GM23248 (cell line): ENCODE measurements at places on chromosomes 11 and 22.

GRCh38 chr22:29339381-29340235, 24.1 kb upstream of the RASL10A start:
- peak; percentile 20 for DNase-seq

- no peak for DNase-seq
Observed at GRCh38 chr11:38667359-38667758, 2069.3 kb upstream of the RAG2 start.

- DNase-seq, result no peak
Observed at GRCh38 chr22:24341627-24342026, 71.0 kb downstream of the SPECC1L start.

- DNase-seq, result no peak
Observed at GRCh38 chr11:128226106-128226716, 361.1 kb downstream of the ETS1 start.

DNA sequence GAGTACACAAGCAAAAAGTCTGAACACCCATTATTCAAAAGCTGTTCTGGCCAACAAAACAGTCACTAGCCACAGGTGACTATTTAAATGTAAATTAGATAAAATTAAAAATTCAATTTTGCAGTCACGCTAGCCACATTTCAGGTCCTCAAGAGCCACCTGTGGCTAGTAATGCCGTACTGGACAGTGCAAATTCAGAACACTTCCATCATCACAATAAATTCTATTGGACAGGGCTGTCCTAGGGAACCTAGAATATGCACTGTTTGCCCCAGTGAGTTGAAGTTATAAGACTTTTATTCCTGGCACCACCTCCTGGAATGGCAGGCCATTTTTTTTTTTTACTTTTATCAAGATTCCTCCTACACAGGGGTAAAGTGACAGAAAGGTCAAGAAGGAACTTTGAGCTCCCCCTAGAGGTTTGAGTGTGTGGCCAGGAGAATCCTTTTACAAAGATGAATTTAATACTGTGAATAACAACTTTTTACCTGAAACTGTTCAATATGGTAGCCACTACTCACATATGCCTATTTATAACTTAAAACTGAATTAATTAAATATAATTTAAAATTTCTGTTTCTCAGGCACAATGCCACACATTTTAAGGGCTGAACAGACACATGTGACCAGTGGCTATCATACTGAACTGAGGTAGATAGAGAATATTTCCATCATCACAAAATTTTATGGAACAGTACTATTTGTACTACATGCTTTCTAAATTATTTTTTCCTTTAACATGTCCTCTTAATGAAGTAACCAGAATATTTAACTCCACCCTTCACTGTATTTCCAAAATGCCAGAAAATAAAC, 6.5 kb downstream of the MSANTD2 start:
- DNase-seq, result peak; percentile 70

DNA sequence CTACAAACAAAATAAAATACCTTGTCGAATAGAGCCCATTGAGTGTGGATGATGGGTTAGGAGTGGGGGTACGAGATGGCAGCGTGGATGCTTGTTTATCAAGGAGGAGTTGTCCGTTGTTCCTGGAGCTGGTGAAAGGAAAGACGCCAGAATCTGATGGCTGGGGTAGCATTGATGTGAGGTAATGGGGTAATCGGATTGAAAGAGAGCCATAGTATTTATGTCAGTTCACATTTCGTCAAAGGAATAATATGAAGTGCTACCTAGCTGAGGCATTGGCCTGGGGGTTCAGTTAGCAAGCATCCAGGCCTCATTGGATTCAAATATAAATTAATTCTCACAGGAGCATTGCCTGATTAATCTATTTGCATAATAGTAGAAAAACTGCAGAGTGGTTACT, 16.9 kb upstream of the DBX1 start:
- DNase-seq, result no peak

- DNase-seq, result peak; percentile 76
Observed at GRCh38 chr11:69157156-69157821, 1.6 kb downstream of the SMIM38 start.

DNA sequence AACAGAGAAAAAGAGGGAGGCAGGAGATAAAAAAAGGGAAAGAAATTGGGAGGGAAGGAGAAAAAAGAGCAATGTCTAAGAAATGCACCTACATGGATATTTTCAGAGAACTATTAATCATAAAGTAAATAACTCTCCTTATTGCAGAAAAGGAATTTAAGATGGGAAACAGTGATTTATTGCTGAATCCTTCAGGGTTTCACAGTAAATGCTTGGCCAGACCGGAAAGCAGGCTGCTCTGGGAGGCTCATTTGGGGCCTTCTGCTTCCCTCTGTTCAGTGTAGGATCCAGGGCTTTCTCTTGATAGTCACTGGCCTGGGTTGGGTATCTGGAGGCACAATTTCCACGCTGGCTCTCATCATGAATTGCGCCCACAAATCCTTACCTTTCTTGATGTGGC, 324.3 kb upstream of the SORL1-AS1 start:
- no peak for DNase-seq

GRCh38 chr22:31253949-31254348, 38.3 kb downstream of the PIK3IP1 start:
- no peak for DNase-seq

DNA sequence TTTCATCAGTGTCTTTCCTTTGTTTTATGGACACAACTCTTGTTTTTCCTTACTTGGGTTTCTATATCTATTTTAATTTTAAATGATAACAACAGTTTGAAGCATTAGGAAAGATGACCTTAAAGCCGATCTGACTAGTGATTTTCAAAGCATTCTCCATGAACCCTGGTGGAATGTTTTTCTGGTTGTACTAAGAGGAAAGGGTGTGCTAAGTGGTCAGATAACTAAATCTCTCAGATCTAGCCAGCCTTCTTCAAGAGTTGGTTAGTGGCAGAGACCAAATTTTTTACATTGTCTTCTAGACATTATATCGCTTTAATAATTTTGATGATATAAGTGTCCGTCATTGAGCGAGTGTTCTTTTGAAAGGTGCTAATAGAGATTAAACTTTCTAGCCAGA, 134.4 kb downstream of the METTL15 start:
- DNase-seq, result no peak

DNA sequence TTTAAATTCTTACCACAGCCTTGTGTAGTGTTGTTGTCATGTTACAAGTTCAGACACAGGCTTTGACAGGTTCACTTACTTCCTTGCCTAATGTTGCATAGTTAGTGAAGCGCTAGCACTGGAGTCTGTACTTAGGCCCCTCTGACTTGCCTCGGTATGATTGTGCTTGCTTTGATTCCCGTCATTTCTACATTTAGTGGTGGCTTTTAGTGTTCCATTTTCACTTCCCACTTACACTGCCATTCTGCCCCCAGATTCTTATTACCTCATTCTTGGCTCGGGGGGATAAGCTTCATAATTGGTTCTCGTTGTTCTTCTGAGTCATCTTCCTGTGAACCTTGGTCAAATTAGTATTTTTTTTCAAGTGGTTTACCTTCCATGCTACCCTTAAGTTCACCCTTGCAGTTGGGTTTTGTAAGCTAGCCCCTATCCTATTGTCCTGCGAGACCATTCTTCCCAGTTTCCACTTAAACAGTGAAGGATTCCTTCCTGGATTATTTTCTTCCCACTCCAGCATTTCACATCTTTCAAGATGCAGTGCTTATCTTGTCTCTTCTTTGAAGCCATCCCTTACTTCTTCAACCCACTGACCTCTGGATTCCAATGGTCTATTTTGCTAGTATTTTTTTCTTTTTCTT, 68.7 kb downstream of the DDX10 start:
- DNase-seq, result peak; percentile 70

- DNase-seq, result no peak
Observed at GRCh38 chr11:134246678-134247077, 6.5 kb downstream of the THYN1 start.

DNA sequence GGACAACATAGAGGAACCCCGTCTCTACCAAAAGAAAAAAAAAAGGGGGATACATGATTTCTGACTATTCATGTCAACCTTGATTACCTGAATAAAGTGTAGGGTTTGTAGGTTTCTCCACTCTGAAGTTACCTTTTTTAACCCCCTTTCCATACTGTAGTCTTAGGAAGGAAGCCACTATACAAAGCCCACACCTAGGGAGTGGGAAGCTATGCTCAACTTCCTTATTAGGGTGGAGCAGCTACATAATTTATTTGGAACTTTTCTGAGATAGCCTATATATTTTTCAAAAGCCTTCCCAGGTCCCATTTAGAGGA, 582 bp upstream of the ATP6V1E1 start:
- DNase-seq, result peak; percentile 10

GRCh38 chr11:10688401-10688800, 5.2 kb downstream of the IRAG1 start:
- no peak for DNase-seq

DNA sequence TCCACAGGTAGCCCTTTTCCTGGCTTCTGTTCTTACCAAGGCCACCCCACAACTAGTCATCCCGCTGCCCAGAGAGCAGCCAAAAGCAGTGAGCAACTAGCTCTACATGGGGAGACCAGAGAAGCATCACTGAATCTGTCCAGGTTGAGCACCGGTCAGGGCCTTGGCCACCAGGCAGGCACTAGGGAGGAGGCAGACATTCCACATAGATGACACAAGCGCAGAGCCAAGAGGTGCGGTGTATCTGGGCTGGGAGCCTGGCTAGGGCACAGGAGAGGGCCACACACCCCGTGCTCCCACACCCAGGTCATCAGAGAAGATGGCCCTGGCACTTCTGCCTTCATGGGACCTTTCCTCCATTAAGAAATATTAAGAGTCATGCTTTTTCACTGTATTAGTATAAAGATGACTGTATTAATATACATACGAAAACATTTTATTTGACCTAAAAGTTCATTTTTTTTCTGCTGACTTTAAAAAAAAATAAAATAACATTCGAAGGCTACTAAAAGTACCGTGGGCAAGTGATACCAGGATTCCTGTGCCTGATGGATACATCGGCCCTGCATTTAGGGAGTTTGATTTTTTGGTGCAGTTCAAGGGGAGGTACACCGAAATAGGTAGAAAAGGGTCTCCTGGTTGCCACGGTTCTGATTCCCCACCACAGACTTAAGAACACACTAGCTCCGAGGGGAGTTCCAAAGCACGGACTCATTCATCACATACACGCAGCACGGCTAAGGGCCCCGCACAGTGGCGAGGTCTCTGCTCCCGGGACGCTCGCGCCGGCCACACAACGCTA, 1.2 kb downstream of the DGCR2 start:
- peak; percentile 75 for DNase-seq

GRCh38 chr11:125935618-125936199, 10.1 kb upstream of the VSIG10L2 start:
- DNase-seq, result peak; percentile 39

DNA sequence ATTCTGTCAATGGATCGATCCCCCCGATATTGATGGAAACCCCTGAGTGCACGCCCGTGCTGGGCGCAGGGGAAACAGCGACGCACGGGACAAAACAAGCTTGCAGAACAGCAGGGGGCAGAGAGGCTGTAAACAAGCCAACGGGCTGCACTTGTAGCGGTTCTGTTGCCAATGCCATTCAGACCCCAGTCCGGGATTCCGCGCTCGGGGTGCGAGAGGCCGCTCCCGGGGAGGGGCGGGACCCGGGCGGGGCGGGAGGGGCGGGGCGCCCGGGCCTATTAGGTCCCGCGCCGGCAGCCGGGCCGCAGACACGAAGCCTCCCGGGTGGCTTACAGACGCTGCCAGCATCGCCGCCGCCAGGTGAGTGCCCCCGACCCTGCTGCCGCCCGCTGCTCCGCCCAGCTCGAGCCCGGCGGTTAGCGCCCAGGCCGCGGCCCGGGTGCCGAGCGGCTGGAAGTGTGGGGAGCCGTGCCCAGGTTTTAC, at the start of gene BIK:
Gene BIK, plus strand, starts transcription at position 307 of the 483 bp plus-strand sequence. CDS start 13,273 bp downstream, outside the sequence.
- DNase-seq, result peak; percentile 44

DNA sequence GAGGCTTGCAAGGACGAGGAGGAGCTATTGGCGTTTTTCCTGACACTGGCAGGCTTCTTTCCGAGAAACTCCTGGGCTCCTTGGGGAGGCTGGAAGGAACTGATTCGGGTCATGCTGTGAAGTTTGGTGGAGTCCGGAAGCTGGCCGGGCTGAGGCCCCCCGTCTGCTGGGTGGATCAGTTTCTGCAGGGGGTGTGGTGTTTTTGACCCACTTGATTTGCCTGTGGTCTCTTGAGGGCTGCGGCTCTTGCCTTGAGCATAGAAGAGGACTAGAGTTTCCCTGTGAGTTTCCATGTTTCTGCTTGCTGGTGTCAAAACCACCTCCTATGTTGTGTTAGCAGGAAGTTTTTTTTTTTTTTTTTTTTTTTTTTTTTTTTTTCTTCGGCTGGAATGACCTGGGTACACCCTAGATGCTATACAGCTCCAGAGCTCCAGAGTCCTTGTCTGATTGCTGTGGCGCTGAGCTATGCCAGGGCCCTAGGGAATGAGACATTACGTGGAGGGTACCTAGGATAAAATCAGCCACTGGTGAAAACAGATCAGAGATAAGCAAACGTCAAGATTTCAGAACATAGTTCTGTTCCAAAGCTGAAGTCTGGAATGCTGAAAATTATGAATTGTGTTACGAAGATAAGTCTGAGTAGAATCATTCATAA, 728 bp downstream of the TBC1D22A start:
- DNase-seq, result peak; percentile 49

- DNase-seq, result no peak
Observed at GRCh38 chr11:103887001-103887658, 149.3 kb upstream of the DDI1 start.

DNA sequence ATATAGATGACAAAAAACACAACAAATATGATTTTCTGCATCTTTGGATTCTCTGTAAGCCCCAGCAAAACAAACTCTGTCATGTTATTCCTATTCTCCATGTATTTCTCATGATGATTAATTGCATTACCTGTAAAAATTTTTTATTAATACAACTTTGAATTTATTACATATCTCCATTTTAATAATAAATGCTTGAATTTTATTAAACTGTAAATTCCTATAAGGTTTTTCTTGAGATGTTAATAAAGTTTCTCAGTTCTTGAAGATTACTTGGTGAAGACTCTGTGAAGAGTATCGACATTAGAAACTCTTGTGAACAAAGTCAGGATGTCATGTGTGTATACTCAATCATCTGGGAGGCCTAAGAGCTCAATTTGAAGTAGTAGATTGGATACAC, at the start of gene OR4C46:
Gene OR4C46, minus strand, starts transcription at position 101 of the 400 bp plus-strand sequence. Its CDS starts 0 bp downstream, at position 101.
- no peak for DNase-seq

DNA sequence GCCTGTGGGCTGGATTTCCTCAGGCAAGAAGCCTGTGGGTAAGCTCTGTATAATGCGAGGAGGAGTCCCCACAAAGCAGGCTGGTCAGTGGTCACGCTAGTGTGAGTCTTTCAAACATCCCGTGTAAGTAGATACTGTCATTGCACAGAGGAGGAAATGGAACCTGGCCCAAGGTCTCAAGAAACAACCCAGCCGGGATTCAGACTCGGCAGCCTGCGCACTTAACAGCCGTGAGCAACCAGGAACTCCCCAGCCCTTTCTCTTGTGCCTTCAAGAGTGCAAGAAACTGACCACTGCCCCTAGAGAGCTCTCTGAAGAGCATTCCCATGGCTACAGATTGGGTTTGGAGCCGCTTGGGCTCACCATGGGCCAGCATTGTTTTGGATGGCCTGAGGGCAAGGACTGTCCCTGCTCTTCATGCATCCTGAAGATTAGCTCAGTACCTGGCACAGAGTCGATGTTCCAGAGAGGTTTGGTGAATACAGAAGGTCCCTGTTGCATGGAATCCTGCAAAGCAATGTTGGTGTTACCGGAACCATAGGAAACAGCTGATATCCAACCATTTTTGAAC, 6.0 kb downstream of the MPST start:
- no peak for DNase-seq
